Pulmonary artery endothelial cell (primary cell): ENCODE measurements at places on chromosomes 3 and 15. TPM values are rescaled to one million over a fixed set of nuclear protein-coding genes. Genes with fewer than 3 reads are reported as not detected.

GOLGA6B gene
- not detected in 2 replicates for total RNA-seq

DNA sequence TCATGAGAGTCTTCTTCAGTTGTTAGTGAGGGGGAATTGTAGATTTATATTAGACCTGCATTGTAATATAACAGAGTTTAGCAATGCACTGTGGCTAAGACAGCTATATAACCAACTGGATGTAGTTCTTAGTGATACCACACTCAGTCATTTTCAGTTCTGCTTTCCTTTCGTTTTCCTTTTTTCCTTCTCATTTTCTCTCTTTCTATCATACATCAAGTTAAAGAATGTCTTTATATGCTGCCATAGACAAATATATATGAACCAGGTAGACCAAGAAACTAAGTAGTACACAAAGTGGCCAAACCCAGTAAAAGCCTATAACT is 43.7 kb upstream of the CD47 start:
- no peak for DNase-seq

- peak; percentile 90 for DNase-seq
Observed at GRCh38 chr3:14803981-14804834, 14.6 kb upstream of the FGD5 start.

GRCh38 chr3:117602058-117602644 is 892.6 kb downstream of the TUSC7 start:
- DNase-seq: no peak

- no peak for DNase-seq
Observed at GRCh38 chr3:140766465-140766864, 88.6 kb downstream of the TRIM42 start.

GRCh38 chr3:66303491-66303901 is 82.7 kb downstream of the SLC25A26 start:
- no peak for DNase-seq

DNA sequence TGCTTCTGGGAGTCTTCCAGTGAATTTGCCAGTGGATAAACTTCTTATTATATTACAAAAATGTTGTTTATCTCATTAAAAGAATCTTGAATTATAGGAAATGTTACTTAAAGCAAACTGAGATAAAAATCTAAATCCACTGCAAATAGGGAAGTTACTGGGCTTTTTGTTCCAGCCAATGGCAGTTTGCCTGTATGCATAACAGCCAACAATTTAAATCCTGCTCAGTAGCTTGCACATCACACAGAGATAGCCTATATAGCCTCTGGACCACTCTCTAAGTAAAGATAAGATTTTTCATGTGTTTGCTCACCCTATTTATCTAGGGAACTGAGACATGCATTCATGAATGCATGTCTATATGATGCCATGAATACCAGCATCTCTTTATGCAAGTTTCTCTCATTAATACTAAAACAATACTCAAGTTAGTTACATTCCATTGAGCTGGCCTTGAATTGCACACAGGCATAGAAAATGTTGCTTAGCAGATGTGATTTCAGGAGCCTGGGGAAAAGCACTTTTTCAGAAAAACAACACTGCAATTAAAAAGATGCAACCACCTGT is 92.1 kb upstream of the GPR149 start:
- DNase-seq: no peak

GRCh38 chr15:39667382-39668127 is 86.7 kb downstream of the THBS1 start:
- no peak for DNase-seq

TLR9 gene
- 0.04 TPM in 1 of 2 replicates, not detected in the other for total RNA-seq

GRCh38 chr3:179037351-179037750 is 34.3 kb downstream of the ZMAT3 start:
- DNase-seq: no peak

DNA sequence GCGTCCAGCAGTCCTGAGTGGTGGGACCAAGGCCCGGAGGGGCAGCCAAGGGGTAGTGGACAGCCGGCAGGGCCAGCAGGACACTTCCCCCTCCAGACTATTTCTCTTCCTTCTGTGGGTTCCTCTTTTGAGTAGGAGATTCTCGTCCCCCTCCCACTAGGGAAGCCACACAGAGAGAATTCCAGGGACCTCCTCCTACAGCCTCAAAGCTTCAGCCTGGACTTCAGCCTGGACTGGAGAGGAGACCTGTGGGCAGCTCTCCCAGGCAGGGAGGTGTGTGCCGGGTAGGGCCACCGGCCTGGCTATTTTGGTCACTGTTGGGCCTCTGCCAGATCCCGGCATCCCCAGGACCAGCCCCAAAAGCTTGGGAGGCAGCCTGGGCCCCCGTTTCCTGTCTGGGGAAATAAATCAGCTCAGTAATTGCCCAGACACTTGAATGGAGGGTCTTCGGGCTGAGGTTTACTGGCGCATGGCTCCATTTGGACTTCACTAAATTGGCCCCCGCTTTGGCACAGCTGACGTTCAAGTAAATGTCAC is 1.3 kb downstream of the SLC6A6 start:
- no peak for DNase-seq

DNA sequence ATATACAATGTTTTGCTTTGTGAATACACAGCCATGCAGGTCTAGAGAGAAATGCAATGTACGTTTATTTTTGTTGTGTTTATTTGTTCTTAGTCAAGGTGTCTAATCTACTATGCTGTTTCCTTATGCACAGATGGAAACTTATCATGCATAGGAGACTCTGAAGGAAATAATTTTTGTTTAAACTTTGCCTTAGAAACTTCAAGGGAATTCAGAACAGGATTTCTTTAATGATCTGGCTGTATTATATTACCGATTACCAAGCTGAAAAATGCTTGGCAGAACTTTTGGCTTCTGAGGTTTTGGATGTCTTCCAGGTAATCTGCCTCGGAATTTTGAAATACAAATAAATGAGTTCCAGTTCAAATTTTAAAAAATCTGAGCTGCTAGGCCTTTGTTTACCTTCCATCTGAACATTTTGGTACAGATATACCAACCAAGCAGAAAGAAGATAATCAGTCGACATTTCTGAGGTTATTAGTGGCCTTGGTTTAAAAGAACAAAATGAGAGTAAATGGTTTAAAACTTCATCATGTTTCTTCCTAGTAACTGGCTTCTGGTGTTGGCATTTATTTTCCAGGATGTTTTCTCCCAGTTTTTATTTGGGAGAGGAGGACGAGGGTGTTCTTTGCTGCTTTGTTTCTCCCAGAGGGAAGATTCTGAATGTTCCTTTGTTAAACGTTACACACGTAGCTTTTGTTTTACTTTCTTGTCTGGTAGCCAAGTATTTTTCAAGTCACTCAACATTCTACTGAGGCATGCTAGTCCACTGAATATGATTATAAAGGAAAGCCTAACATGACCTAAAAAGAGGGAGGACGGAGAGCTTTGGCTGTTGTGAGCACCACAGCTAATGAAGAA is 421.8 kb upstream of the TBL1XR1 start:
- DNase-seq: no peak

CAMKV gene
- total RNA-seq: under 0.01 and 0.04 TPM in 2 replicates
